Epithelial cell of prostate (primary cell): ENCODE measurements at places on chromosomes 11 and 22.

- peak; percentile 56 for DNase-seq
Measured at GRCh38 chr11:118081241-118081958, 4.5 kb downstream of the TMPRSS4 start.

DNA sequence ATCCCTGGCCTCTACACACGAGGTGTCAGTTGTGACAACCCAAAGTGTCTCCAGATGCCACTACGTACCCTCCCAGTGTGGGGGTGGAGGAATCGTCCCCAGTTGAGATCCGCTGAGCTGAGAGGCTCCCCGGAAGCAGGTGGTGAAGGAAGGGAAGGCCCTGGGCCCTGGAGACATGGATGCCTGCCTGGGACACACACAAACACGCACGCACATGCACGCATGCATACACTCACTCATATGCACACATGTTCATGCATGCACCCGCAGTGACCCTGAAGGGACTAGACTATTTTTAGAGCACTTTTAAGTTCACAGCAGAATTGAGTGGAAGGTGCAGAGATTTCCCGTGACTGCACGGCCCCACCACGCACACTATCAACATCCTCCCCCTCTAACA, 50.9 kb downstream of the PARVB start:
- DNase-seq = no peak

- no peak for DNase-seq
Measured at GRCh38 chr11:122317305-122317704, 201.3 kb upstream of the BLID start.

GRCh38 chr11:57556041-57556440, 11.4 kb downstream of the UBE2L6 start:
- DNase-seq = no peak

- DNase-seq = no peak
Measured at GRCh38 chr11:67066333-67066709, 9.7 kb downstream of the RHOD start.
